ENCODE measurements at places on chromosomes 1 and 21. TPM values are rescaled to one million over a fixed set of nuclear protein-coding genes. Genes with fewer than 3 reads are reported as not detected.

GRCh38 chr1:16134066-16134801 is 21.6 kb downstream of the EPHA2 start:
- H3K4me1 ChIP-seq, result peaks cover 55% of the 10 kb centered on the region
- DNase-seq, result no peak
- no peaks in the 10 kb centered on the region for H3K27me3 ChIP-seq
- peaks cover 83% of the 10 kb centered on the region for H3K36me3 ChIP-seq

DNA sequence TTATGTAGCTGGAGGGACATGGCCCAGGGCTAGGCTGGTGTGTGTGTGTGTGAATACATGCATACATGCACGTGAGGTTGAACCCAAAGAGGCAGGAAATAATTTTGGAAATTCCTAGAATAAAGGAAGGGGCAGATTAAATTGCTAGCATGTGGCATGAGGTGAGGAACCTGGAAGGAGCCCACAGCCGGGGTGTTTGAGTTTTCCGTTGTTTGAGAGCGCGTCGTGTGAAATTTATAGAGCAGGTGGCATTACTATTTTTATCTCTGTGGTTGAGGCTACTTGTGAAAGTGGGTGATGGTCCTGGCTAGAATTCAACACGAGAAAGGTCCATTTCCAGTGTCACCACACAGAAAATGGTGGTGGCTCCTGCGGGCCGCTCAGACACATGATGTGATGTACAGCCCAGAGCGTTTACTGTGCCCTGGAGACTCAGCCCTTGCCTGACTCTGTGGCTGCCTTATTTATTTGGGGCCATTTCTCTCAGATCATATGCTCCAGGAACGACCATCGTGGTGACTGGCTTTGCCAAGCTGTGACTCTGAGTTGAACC is 48.0 kb downstream of the BACE2 start:
- no peak overlapping the region for H3K4me3 ChIP-seq
- no peak overlapping the region for H3K27ac ChIP-seq
- no peaks in the 10 kb centered on the region for H3K27me3 ChIP-seq
- H3K36me3 ChIP-seq, result peaks cover under 1% of the 10 kb centered on the region

- no peak for DNase-seq
- peaks cover 14% of the 10 kb centered on the region for H3K4me1 ChIP-seq
- no peak overlapping the region for H3K27ac ChIP-seq
Observed at GRCh38 chr21:43809346-43809799, 20.0 kb downstream of the RRP1 start.

The SLC45A1 gene
- total RNA-seq, result 1.8 TPM

The CLEC20A gene
- not detected for total RNA-seq

The SIPA1L2 gene
- total RNA-seq, result 127 TPM

The GPR37L1 gene
- 0.05 TPM for total RNA-seq

DNA sequence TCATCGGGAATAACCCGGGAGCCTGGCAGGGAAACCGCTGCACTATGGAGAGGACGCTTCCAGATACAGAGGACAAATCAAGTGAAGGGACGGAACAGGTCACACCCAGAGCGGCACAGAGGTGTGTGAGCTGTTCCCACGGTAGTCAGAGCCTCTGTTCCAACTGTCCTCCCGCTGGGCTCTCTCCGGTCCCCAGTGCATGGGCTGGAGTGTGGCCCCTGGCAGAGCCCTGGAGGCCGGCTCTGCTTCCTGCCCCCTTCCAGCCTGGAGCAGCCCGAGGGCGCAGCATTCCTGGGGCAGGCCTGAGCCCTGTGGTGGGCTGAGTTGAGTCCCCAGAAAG is 11.9 kb upstream of the ZBTB21 start:
- H3K4me3 ChIP-seq, result no peak overlapping the region
- H3K27me3 ChIP-seq, result peaks cover 42% of the 10 kb centered on the region
- peaks cover 3% of the 10 kb centered on the region for H3K4me1 ChIP-seq
- no peaks in the 10 kb centered on the region for H3K36me3 ChIP-seq

GRCh38 chr1:174072581-174072980 is 50.4 kb upstream of the RC3H1 start:
- no peak overlapping the region for H3K4me3 ChIP-seq
- no peaks in the 10 kb centered on the region for H3K4me1 ChIP-seq
- no peak overlapping the region for H3K27ac ChIP-seq

GRCh38 chr1:228366062-228366865 is 40.4 kb downstream of the TRIM11 start:
- H3K27me3 ChIP-seq, result peaks cover 25% of the 10 kb centered on the region
- peak overlapping the region; percentile 95 for H3K27ac ChIP-seq
- peaks cover 7% of the 10 kb centered on the region for H3K36me3 ChIP-seq

DNA sequence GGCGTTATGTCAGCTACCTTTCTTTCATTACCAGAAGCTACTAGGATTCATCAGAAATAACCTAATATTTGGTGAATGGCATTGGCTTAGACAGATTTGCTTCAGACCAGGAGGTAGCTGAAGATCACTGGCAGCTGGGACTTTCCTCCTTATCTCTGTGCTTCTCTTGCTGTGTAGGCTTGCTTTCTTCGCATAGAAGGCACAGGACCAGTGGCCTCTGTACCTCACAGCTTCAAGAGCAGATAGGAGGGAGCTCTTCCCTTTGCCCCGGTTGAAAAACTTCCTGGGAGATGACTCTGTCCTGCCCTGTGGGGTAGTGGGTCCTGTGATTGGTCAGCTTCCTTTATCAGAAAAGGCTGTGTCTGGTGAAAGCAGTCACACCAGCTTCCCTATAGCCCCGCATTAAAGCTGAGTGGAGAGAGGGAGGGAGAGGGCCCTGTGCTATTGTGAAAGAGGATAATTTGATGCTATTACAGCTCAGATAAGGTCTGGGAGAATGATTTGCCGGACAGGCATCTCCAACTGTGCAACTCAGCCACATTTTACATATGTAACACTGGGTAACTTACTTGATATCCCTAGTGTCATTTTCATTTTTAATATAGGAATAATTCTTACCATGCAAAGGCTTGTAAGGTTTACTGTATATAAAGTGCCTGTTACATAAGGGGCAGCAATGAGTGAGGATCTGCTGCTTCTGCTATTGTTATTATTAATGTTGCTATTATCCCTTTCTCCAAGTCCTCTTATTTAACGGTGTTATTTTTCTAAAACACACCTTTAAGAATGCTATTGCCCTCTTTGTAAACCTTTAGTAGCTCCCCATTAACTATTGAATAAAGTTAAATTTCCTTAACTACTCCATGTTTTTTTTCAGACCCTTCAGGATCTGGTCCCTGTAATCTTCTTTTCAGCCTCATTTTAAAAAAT is 31.6 kb downstream of the OSBPL9 start:
- DNase-seq, result no peak
- H3K36me3 ChIP-seq, result no peaks in the 10 kb centered on the region
- peaks cover 83% of the 10 kb centered on the region for H3K4me1 ChIP-seq

The CYP4A11 gene
- total RNA-seq, result not detected

The C1orf210 gene
- not detected for total RNA-seq

DNA sequence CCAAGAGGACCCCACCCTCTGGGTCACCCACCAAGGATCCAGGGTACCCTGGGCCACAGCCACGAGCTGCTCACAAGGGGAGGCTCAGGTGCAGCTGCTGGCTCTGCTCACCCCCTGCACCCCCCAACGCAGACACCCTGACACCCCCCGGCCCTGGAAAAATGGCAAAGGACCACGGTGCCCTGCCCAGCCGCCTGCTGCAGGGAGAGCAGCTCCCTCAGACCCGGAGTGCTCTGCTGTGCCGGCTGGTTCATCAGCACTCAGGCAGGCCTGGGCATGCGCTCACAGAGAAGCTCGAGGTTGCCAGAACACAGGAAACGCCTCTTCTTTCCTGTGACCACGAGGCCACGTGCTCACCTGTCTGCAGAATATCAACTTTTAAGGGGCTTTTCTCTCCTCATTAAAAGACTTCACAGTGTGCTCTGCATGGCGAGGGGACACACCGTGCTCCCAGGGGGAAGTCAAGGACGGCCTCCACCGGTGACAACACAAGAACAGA is 4.3 kb upstream of the C1QTNF12 start:
- H3K4me1 ChIP-seq, result peaks cover 12% of the 10 kb centered on the region
- H3K27me3 ChIP-seq, result peaks cover 20% of the 10 kb centered on the region
- H3K36me3 ChIP-seq, result peaks cover 35% of the 10 kb centered on the region

The RASAL2 gene
- total RNA-seq, result 28.3 TPM

- no peaks in the 10 kb centered on the region for H3K36me3 ChIP-seq
- H3K27ac ChIP-seq, result no peak overlapping the region
- no peaks in the 10 kb centered on the region for H3K4me1 ChIP-seq
- DNase-seq, result no peak
Observed at GRCh38 chr1:247429496-247429895, 13.5 kb downstream of the NLRP3 start.

The FAM151A gene
- total RNA-seq, result 0.80 TPM

The PTAFR gene
- 1.5 TPM for total RNA-seq

DNA sequence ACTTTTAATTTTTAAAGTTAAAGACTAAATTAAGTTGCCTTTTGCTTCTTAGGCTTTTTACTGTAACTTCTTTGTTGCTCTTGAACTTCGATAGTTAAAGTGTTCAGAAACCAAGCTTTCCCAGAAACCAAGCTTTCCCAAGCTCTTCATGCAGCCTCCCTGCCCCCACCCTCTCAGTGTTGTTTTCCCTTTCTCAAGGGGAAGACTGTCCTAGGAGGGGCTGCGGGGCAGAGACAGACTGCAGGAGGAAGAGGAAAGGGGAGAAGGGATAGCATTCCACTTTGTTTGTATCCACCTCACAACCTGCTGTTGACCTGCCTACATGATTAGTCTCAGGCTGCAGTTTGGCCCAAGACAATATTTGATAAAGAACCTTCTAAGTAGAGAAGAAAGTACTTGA is 39.0 kb upstream of the DIPK1A start:
- H3K27ac ChIP-seq, result no peak overlapping the region
- peaks cover 10% of the 10 kb centered on the region for H3K27me3 ChIP-seq
- H3K4me1 ChIP-seq, result peaks cover 12% of the 10 kb centered on the region
- no peak for DNase-seq
- H3K36me3 ChIP-seq, result no peaks in the 10 kb centered on the region
- H3K4me3 ChIP-seq, result no peak overlapping the region

GRCh38 chr1:160018900-160019299 is 12.9 kb downstream of the PIGM start:
- H3K4me3 ChIP-seq, result no peak overlapping the region
- peaks cover 10% of the 10 kb centered on the region for H3K4me1 ChIP-seq
- no peaks in the 10 kb centered on the region for H3K27me3 ChIP-seq
- no peak for DNase-seq

DNA sequence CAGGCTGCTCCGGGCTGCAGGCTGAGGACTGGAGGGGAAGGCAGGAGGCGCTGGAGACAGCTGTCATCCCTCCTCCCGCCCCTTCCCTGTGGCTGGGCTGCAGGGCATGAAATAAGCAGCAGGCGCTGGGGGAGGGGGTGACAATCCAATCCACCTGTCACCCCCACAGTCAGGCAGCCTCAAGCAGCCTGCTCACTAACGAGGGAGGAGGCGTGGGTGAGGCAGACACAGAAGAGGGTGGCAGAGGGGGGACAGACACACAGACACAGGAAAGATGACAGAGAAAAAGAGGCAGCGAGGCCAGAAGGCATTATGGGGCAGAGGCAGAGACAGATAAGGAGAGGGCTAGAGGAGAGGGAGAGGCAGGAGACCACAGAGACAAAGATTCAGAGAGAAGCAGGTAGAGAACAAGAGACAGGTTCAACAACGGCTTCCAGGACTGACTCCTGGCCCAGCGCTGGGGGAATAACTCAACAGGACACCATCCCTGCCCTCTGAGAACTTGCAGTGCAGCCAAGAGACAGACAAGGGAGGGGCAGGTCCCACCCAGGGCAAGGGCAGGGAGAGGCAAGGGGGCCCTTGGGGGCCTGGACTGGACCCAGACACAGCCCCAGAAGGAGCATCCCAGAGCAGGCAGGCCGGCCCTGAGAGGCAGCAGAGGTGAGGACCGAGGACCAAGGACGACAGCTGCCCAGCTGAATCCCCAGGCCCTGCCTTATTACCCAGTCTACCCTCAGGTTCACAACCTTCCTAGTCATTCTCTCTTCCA is 11.2 kb downstream of the MEF2D start:
- H3K36me3 ChIP-seq, result no peaks in the 10 kb centered on the region
- peak overlapping the region; percentile 98 for H3K4me3 ChIP-seq
- H3K27ac ChIP-seq, result peak overlapping the region; percentile 100
- peak; percentile 71 for DNase-seq
